ENCODE measurements at places on chromosomes 7 and 10.

GRCh38 chr7:141928845-141929195, 12.6 kb downstream of the OR9A4 start:
- DNase-seq, result no peak

DNA sequence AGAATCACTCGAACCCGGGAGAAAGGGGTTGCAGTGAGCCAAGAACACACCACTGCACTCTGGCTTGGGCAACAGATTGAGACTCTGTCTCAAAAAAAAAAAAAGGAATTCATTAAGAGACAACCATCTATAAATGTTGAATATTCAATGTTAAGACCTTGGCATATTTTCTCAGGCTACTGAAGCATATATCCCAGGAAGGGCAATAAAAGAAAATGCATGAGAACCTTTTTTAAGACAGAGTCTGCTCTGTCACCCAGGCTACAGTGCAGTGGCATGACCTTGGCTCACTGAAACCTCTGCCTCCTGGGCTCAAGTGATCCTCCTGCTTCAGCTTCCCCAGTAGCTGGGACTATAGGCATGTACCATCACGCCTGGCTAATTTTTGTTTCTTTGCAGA, 165.0 kb downstream of the JMJD1C start:
- DNase-seq, result no peak

DNA sequence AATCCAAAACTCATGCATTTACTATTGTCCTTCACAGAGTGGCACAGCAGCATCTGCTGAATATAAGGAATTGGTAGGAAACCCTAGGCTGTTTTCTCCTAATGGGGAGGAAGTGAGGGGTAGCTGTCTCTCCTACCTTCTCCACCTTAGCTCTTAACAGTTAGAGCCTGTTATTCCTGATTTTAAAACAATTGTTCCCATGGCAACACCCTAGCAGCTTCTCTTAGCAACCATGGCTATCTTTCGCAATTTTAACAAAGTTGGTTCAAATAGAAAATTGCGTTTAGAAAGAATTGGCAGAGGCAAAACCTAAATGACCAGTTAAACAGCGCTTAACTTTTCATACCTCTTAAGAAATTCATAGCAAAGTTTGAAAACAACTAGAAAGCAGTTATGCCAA, 603.4 kb upstream of the AUTS2 start:
- no peak for DNase-seq

DNA sequence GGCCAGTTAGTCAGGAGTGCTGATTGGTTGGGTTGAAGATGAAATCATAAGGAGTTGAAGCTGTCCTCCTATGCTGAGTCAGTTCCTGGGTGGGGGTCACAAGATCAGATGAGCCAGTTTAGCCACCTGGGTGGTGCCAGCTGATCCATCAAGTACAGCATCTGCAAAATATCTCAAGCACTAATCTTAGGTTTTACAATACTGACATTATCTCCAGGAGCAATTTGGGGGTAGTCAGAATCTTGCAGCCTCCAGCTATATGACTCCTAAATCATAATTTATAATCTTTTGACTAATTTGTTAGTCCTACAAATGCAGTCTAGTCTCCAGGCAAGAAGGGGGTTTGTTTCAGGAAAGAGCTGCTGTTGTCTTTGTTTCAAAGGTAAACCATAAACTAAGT, 184.1 kb upstream of the STK17A start:
- DNase-seq, result no peak

DNA sequence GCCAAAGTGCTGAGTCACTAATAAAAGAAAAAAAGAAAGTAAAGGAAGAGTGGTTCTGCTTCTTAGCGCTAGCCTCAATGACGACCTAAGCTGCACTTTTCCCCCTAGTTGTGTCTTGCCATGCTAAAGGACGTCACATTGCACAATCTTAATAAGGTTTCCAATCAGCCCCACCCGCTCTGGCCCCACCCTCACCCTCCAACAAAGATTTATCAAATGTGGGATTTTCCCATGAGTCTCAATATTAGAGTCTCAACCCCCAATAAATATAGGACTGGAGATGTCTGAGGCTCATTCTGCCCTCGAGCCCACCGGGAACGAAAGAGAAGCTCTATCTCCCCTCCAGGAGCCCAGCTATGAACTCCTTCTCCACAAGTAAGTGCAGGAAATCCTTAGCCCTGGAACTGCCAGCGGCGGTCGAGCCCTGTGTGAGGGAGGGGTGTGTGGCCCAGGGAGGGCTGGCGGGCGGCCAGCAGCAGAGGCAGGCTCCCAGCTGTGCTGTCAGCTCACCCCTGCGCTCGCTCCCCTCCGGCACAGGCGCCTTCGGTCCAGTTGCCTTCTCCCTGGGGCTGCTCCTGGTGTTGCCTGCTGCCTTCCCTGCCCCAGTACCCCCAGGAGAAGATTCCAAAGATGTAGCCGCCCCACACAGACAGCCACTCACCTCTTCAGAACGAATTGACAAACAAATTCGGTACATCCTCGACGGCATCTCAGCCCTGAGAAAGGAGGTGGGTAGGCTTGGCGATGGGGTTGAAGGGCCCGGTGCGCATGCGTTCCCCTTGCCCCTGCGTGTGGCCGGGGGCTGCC, at the start of gene IL6:
Gene IL6 (plus strand): TSS at position 294 of the 807 bp plus-strand sequence. CDS start 63 bp downstream, at position 357.
- peak; percentile 77 for DNase-seq

DNA sequence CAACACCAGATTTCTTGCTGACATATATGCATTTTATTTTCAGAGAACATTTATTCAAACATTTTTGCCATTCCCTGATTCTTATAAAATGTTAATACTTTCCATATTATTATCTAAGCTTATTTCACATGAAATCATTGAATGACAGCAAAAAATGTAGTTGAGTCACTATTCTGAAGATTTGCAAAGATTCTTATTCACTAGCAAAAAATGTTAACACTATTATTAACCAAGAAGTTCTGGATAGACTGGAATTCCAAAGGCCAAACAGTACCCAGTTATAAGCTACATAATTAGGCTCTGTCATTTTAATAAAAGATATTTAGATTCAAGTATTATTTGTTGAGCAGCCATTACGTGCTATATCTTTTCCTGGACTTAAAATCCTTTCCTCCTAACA, 4.3 kb downstream of the GSTO2 start:
- DNase-seq, result no peak

DNA sequence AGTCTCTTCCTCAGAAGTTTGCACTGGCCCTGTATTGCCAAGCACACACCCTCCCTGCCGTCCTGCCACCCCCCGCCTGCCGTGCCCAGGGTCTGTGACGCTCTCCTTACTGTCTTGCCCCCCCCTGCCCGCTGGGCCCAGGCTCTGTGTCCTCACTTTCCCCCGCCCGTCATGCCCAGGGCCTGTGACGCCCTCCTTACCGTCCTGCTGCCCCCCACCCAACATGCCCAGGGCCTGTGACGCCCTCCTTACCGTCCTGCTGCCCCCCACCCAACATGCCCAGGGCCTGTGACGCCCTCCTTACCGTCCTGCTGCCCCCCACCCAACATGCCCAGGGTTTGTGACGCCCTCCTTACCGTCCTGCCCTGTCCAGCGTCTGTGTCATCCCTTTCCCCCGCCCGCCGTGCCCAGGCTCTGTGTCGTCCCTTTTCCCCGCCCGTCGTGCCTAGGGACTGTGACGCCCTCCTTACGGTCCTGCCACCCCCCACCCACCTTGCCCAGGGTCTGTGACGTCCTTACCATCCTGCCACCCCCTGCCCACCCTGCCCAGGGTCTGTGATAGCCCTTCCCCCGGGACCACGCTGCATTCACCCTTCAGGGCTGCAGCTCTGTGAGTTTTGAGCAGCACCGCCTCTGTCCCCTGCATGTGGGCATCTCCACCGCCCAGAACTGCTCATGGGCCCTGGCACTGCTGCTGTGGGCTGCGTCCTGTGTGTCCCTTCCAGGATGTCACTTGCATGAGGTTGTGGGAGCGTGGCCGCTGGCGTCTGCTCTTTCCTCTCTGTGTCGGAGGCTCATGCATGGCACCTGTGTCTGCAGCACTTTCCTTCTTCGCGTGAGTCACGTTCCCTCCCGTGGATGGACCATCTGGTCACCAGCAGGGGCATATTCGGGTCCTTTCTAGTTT, 19.3 kb upstream of the PRKAR1B start:
- no peak for DNase-seq

GRCh38 chr7:46318276-46318675, 397.2 kb upstream of the IGFBP3 start:
- DNase-seq, result no peak

DNA sequence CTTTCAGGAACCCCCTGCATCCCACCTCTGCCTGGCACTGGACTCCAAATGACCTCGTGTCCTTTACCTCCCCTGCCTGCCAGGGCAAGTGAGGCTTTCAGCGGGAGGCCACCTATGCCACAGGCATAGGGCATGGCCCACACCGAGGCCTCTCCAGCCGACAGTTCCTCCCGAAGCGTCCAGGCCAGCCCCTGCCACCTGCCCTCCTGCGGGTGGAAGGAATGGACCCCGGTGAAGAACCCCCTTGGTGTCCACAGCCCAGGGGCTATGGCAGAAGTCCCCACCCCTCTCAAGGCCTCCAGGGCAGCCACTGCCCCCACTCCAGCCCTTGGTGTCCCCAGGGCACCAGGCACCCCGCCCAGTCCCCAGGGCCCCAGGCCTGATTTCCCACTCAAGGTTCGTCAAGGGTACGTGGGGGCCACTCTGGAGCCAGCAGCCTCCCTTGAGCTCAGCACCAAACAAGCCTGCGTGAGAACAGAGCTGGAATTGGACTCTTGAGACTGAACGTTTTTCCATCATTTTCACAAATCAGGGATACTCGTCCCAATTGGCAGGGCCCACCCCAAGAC, 3.1 kb downstream of the FUOM start:
- DNase-seq, result no peak

DNA sequence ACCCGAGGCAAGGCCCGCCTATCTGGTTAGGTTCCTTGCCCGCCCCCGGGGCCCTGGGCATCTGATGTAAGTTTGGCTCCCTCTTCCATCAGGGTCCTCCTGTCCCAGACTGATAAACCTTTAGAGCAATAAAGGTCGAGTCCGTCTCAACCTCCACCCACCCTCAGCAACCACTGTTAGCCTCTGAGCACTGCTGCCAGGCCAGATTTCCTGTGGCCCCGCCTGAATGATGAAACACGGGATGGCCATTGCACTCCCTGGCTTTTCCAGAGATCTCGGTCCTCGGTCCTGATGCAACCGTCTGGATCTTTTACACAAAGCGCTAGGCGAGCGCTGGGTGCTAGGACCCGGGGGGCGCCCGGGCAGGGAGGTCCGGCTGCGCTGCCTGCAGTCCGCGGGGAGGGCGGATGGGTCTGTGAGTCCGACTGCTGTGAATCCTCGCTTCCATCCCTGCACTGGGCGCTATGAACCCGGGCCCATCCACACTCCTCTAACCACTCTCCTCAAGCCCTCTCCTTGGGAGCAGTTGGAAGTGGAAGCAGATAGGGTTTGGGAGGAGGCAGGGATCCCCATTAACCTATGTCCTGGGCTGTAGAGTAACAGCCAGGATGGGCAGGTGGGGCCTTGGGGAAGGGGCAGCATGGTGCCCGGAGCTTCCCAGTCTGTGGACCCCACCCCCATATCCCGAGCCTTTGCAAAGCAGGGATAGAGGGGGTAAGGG, 875 bp upstream of the DDIT4 start:
- DNase-seq, result no peak

GRCh38 chr7:37105762-37106161, 342.9 kb downstream of the ELMO1 start:
- DNase-seq, result no peak

- no peak for DNase-seq
Measured at GRCh38 chr7:64098-64915, 128.1 kb upstream of the FAM20C start.

DNA sequence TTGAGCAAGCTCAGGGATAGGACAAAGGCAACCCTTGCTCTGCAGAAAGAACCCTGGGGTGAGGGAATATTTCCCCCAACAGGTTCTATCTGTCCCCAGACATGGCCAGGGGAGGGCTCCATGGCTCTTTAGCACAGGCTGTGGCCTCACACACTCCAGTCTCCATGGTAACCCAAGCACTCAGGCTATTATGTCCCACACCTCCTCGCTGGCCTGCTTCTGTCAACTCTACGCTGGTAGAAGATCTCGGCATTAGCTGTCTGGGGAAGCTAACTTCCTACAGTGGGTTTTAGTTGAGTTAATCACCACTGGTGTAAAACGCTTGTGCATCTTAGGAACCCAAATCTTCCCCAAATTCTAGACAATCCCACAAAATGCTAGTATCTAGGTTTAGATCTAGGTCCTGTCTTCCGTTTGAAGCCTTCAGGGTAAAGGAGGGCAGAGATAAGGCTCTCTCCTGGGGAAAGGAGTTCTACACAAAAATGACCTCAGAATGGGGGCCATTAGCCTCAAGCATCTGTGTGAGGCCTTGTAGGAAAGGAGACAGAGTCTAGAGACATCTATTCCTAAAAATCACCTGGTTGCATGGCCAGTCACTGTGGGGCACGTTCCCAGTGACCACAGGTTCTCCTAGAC, 36.7 kb upstream of the SLIT1 start:
- DNase-seq, result no peak

DNA sequence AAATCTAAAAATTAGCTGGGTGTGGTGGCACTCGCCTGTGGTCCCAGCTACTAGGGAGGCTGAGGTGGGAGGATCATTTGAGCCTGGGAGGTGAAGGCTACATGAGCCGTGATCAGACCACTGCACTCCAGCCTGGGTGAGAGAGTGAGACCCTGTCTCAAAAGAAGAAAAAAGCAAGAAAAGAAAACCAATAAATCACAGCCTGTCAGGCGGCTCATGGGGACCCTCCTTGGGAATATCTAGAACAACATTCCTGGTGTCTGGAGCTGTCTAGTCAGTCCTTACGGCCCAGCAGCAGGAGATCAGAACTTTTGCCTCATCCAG, 130.6 kb upstream of the TNRC18 start:
- DNase-seq, result no peak

DNA sequence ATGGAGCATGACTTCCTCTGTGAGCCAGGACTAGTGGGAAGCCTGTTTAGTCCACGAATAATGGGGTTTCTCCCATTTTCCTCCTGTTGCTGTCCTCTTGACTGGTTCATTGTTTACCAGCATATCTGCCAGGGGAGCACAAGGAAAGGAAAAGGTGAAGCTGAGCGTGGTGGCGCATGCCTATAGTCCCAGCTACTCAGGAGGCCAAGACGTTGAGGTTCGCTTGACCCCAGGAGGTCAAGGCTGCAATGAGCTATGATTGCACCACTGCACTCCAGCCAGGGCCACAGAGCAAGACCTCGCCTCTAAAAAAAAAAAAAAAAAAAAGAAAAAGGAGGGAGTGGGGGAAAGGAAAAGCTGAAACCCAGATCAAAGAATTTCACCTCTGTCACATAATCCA, 5.8 kb upstream of the IL2RA start:
- no peak for DNase-seq

- DNase-seq, result no peak
Measured at GRCh38 chr10:133378251-133379096, 588 bp upstream of the PAOX start.

DNA sequence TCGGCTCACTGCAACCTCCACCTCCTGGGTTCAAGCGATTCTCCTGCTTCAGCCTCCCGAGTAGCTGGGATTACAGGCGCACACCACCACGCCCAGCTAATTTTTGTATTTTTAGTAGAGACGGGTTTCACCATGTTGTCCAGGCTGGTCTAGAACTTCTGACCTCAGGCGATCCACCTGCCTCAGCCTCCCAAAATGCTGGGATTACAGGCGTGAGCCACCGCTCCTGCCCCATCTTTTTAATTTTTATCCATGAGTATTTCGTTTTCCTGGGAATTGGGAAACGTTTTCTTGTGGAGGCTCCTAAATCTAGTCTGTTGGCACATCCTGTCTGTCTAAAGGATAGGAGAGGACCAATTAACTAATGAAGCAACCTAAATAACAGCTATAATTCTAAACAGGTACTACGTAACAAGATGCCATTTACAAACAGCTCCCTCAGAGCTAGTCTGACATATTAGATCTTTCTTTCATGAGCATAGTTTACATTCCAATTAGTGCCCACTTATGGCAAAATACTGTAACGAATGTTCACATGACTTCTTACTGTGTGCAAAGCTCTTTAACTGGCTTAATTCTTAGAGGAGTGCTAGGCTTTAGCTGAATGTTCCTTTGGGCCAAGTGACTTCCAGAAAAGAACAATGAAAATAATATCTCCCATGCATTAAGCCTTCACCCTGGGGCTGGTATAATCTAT, 151.0 kb upstream of the YAE1 start:
- no peak for DNase-seq

Data from keratinocyte (primary cell).